ENCODE measurements at places on chromosomes 5 and 9. TPM values are rescaled to one million over a fixed set of nuclear protein-coding genes. Genes with fewer than 3 reads are reported as not detected.

DNA sequence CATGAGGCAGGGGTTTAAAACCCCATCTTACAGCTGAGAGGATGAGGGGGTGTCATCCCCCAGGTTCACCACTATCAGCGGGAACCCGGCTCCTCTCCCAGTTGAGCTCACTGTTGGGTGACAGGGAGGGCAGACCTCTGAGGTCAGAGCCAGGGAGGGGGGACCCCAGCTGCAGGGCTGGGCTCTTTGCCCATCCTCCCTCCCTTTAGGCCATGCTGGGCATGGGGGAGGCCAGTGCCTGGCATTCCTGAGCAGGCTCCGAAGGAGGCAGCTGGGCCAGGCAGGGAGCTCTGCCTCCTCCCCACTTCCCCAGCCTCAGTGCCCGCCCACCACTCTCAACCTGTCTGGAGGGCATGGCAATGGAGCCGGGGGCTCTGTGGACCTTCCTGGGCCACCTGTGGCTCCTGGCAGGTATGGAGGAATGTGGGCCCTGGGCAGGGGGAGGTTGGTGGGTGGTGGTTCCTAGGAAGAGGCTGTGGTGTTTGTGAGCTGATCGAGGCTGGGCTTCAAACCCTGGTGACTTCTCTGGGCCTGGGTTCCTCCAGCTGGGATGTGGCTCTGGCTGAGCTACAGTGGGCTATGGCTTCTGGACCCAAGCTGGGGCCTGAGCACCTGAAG, 12.6 kb downstream of the CRB2 start:
- no peak for DNase-seq

DNA sequence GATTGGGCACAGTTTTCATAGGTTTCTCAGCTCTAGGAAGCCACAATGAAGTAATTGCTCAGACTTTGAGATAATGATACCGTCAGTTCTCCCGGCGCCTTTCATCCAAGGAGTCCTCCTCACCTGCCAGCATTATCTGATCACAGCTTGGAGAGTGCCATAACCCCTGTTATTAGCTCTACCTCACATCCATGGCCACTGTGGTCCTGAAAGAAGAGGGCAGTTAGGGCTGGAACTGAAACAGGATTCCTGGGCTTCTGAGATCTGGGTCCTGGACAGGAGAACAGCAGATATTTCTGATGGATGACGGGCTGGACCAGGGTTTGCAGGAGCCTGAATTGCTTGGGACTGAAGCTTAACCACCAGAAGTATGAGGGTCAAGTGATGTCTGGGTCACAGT, 13.5 kb downstream of the RGS3 start:
- no peak for DNase-seq

- DNase-seq: no peak
These were observed 95.7 kb downstream of the NFIB start for GRCh38 chr9:14218253-14218652.

- no peak for DNase-seq
These were observed 56.1 kb downstream of the GRIA1 start for GRCh38 chr5:153546566-153546965.

GRCh38 chr9:121765021-121765950, 113.9 kb downstream of the DAB2IP start:
- DNase-seq: peak; percentile 30

DNA sequence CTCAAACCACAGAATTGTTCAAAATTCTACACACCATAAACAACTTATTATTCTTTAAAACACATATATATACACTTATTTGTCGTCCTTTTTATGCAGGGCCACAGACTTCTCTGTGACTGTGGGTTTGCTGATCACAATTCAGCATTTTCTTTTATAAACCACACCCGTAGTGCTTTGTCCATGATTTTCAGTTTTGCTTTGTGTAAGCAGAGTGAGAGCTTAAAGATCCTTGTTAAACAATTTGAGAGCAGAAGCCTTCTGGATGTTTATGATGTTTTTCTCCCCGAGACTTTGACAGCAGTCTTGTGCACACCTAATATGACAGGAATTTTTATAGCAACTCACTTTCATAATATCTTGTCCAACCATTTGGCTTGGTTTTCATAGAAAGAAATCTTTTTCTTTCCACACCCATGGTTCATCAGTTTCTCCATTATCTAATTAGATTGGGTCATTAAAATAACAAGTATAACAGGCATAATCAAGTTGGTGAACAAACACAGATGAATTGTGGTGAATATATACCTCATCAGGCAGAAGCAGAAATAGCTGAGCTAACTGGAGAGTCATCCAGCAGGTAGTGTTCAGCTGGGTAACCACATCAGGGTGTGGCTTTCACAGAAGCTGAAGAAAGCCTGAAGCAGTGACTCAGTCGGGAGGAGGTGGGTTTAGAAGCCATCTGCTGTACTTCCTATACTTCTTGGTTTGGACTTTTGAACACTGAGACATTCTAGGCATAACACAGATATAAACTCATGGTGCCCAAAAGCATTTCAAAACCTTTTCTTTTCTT, 232.8 kb downstream of the DOCK8 start:
- DNase-seq: peak; percentile 75

GRCh38 chr5:33891788-33892619, at the start of gene ADAMTS12:
ADAMTS12 (minus strand) TSS chr5:33891990; CDS start chr5:33891856, 134 bp downstream.
- DNase-seq: peak; percentile 30

- DNase-seq: no peak
These were observed 104.2 kb upstream of the ELL2 start for GRCh38 chr5:96065685-96066385.

- DNase-seq: no peak
These were observed 55.8 kb downstream of the PDCD1LG2 start for GRCh38 chr9:5566054-5566618.

DNA sequence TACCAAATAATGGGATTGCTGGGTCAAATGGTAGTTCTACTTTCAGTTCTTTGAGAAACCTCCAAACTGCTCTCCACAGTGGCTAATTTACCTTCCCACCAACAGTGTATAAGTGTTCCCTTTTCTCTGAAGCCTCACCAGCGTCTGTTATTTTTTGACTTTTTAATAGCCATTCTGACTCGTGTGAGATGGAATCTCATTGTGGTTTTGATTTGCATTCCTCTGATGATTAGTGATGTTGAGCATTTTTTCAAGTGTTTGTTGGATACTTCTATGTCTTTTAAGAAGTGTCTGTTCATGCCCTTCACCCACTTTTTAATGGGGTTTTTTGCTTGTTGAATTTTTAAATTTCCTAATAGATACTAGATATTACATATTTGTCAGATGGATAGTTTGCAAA, 28.4 kb upstream of the SUSD1 start:
- no peak for DNase-seq

- DNase-seq: no peak
These were observed 301.0 kb downstream of the ARL15 start for GRCh38 chr5:54009357-54009756.

GRCh38 chr5:140178086-140178410, 3.1 kb downstream of the CYSTM1 start:
- DNase-seq: no peak

GRCh38 chr5:116557669-116558271, 16.9 kb downstream of the SEMA6A start:
- DNase-seq: peak; percentile 44

- DNase-seq: no peak
These were observed 69.6 kb upstream of the TMED7 start for GRCh38 chr5:115695310-115695880.

DNA sequence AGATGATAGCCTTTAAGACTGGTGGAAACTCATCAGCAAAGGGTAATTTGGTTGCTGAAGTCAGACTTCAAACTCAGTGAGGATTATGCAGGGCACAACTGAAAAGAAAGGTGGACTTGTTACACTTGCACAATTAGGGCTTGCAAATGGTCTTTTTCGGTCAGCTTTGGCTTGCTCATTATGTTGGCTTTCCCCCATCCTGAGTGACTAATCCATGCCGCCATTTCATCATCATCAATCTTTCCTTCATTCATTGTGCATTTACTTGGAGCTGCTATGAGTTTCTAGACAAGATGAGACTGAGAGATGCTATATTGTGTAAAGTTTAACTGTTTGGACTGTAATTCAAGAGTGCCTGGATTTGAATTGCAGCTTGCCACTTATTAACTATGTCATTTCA, 134.8 kb upstream of the PPP1R2B start:
- DNase-seq: no peak

DNA sequence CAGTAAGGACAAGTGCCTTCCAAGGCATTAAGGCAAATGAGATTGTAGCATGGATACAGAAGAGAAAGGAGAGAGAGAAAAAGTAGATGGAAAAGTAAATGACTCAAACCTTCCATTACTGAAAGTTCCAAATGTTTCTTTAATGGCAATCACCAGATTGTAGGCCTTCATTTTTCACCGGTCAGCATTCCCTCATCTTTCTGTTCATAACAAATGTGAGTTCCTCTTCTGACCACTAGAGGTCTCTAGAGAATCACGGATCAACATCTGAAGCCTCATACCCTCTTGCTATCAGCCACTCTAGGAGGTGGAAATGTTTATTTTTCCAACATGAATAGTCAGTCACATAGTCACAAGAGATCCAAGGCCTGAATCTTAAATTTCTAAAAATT, 73.6 kb upstream of the RPS23 start:
- DNase-seq: peak; percentile 78

DNA sequence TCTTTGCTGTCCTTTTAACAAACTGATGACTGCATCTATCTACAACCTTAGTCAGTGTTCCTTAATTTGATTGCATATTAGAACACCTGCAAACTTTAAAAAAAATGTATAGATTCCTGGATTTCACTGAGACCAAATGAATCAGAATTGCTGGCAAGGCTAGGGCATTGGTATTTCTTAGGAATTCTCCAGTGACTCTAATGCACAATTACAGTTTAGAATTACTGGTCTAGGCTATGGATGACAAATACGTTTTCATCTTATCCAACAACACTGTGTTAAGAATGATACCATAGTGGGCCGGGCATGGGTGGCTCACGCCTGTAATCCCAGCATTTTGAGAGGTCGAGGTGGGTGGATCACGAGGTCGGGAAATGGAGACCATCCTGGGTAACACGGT, 545.9 kb upstream of the RIOK2 start:
- no peak for DNase-seq

- DNase-seq: no peak
These were observed 5.6 kb downstream of the GOLPH3 start for GRCh38 chr5:32168460-32169033.

DNA sequence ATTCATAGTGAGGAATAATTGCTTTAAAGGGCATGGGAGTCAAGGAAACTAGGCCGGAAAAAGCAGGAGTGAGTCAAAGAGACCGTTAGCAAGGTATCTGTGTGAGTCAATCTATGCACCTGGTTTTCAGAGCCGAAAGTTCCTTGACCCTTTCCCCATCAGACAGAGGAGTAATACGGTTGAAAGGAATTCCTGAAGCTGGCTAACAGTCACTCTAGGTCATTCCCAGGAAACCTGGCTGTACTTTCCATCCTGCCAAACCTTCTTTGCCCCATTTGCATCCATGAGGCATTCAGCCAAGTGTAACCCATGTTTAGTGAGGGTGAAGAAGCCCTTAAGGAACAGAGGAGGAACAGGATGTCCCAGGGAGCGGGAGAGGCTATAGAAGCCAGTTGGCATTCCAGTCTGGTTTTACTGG, 16.2 kb downstream of the RBM18 start:
- no peak for DNase-seq

DNA sequence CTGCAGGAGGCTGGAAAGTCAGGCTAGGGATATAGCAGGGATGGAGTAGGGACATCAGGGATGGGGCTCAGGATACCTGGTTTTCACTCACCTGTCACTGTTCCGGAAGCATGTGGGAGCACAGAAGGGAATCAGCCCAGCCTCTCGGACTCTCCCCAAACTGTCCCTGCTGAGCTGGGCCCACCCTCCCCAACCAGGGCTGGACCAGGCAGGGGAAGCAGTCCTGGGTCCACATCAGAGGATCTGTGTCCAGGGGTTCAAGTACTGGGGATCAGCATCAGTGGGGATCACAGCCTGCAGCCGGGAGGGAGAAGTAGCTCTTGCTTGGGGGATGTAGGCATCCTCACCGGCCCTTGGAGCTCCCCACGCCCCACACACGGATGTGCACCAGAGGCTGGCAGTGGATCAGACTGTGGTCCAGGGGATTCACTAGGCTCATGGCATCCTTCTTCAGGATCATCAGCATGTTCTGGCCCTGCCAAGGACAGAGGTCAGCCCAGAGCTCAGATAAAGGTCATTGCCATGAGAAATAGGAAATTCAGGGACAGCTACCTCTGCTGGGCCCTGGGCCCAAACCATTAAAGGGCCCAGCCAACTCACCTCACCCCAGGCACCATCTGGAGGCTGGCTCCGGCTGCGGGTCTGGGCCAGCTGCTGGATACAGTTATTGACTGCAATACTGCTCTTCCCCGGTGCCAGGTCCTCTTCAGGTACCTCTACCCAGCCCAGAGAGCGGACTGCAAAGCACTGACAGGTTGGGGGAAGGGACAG, 2.5 kb downstream of the APBB3 start:
- no peak for DNase-seq

- DNase-seq: no peak
These were observed 32.8 kb upstream of the SMIM32 start for GRCh38 chr5:136225796-136226195.

GRCh38 chr9:89171693-89172092, 6.9 kb downstream of the SHC3 start:
- DNase-seq: no peak

Gene GPR151
- total RNA-seq: not detected

Gene FBP2
- 0.41 TPM for total RNA-seq

Gene IFNA2
- not detected for total RNA-seq

Gene GPRIN1
- total RNA-seq: 14.0 TPM

Gene INSL6
- total RNA-seq: not detected

Gene KCNMB1
- total RNA-seq: not detected

Gene SLC46A2
- not detected for total RNA-seq

Gene APBA1
- 0.41 TPM for total RNA-seq

Gene TAS2R1
- total RNA-seq: not detected

Gene OR1Q1
- total RNA-seq: not detected

Gene ZFP2
- total RNA-seq: not detected

Gene PCDHA4
- 0.04 TPM for total RNA-seq

Gene RALGDS
- 11.9 TPM for total RNA-seq

Gene QRFP
- not detected for total RNA-seq

Gene AMACR
- 21.2 TPM for total RNA-seq

Gene MIGA2
- total RNA-seq: 18.2 TPM
